ENCODE measurements at places on chromosomes 16 and 17.

DNA sequence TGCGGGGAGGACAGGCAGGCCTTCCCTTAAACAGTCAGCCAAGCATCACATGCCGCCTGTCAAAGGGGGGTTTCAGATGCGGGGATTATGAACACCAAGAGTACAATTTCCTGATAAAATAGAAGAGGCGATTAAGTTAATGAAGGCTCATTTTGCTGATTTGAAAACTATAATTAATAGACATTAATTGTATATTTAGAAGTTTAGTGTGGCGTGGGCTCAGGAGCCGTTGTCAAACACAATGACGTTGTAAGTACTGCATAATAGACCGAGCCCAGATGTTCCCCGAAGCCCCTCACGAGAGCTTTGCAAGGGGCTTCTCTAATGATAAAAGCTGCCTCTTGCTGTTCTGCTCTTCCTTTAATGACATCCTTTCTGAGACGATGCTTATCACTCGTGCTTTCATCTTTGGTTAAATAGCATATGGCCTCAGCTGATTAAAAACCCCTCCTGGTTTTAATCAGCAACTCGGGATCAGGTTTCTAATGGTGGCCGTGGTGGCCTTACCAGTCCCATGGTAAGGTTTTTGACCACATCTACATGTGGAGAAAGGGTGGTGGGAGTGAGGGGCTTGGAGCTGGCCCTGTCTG is 28.2 kb downstream of the SNX20 start:
- DNase-seq = no peak

DNA sequence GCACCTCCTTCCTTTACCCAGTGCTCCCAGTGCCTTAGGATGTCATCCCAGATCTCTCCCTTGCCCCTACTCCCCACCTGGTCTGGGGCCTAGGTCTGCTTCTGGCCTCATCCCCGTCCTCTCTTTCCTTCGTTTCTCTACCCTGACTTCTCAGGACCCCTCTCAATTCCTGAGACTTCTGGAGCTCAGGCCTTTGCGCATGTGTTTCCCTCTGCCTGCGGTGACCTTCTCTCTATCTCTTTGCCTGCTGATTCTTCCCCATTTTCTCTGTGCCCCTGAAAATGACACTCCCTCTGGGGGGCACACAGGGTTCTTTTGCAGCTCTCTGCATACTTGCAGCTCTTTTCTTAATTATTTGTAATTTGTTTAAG is 13.5 kb downstream of the ADORA2B start:
- DNase-seq = no peak

DNA sequence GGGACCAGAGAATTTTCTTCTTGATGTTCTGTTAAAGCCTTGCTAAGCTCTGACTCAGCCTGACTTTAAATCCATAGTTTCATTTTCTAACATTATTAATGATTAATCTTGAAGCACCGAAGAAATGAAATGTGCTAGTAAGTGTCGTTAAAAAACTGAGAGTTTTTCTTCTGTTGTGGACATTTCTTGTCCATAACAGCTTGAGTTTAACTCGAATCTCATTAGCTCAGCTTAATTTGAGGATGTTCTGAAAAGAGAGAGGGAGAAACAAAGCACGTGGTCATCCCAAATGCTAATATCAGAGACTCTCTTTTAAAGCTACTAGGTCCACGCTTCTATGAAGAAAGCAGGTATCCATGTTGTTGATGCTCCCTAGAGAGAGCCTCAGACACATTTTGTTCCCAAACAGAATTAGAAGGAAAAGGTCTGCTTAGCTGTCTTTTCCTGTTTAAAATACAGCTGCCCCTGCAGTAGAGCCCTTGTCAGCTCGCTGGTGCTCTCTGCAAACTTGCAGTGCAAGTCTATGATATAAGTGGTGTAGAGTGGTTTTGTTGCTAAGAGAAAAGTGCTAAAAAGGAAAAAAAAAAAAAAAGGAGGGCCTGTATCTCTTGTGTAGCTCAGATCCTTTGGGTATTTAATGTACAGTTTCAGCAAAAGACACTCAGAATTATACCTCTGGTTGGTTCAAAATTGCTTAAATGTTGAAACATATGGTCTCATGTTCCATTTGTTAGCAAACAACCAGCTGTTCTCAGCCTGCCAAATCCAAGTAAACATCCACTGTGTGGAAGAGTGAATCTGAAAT is 191.1 kb upstream of the TBX2 start:
- DNase-seq = no peak

DNA sequence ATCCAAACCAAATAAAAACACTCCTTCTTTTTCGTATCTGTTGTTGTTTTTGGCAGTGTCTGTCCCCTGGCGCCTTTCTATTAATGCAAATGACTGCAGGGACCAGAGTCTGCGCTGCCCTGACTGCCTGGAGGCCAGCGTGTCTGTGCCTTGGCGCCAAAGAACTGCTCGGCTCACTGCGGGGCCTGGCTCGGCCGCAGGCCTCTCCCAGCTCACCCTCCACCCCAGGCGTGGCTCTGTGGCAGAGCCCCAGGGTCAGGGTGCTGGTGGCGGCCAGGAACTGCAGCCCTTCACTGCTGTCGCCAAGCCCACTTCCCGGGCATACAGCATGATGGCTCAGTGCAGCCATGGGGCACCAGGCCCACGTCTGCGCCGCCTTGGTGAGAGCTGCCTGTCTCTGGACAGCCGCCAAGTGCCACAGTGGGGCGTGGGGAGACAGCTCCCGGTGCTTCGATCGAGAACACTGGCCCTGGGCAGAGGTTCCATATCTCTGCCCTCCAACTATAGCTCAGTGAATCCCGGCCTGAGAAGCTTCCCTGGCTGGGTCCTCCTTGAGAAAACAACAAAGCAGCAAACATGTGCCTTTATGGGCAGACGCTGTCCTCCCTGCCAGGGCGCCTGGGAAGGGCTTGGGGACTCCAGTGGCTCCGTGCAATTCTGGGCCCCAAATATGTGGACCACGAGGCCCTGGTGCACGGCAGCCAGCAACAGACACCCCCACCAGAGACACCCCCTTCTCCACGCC is 11.1 kb downstream of the CANT1 start:
- DNase-seq = no peak

GRCh38 chr17:21357281-21357680 is 18.9 kb upstream of the KCNJ12 start:
- no peak for DNase-seq

All from fibroblast of skin of left biceps (primary cell).